Mesenchymal stem cell (in vitro differentiated cells and primary cell): ENCODE measurements at places on chromosomes 1 and 21.

GRCh38 chr21:45543710-45544448 lies 1.6 kb upstream of the SLC19A1 start:
- peaks cover 4% of the 10 kb centered on the region for H3K36me3 ChIP-seq
- H3K4me1 ChIP-seq: peaks cover 20% of the 10 kb centered on the region
- H3K4me3 ChIP-seq: no peak overlapping the region
- peaks cover 21% of the 10 kb centered on the region for H3K27me3 ChIP-seq

- H3K27ac ChIP-seq: peak overlapping the region; percentile 6
- DNase-seq: peak; percentile 78
- H3K27me3 ChIP-seq: no peaks in the 10 kb centered on the region
- no peak overlapping the region for H3K4me3 ChIP-seq
These were observed 8.1 kb downstream of the ARV1 start for GRCh38 chr1:230986976-230987375.

DNA sequence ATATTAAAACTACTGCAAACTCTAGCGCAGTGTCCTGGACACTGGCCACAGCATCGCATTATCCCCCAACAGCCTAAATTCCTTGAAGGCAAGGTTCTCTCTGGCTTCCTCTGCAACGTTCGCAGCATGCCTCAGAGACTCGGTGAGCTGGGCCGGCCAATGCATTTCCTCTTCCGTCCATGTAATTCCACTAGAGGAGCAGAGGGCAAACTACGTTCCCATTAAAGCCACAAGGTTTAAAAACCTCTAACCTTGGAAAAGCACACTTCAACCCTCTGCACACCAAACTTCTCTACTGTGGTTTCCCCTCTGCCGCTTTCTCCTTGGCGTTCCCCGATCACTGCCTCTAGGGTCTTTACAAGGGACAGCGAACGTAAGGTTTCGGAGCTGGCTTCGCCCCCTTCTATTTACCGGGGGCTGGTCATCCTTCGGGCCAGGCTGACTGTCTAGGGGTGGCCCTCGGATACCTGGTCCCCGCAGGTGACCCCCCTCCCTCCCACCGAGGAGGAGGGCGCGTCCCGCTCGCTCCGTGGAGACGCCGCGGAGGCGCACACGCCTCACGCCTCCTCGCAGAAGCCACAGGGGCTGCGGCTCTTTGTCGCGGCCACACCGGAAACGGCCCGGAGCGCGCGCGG lies 456 bp upstream of the SMYD2 start:
- DNase-seq: peak; percentile 61
- peak overlapping the region; percentile 95 for H3K27ac ChIP-seq
- H3K4me3 ChIP-seq: peak overlapping the region; percentile 87
- no peaks in the 10 kb centered on the region for H3K27me3 ChIP-seq
- H3K36me3 ChIP-seq: peaks cover 7% of the 10 kb centered on the region
- H3K4me1 ChIP-seq: peaks cover 9% of the 10 kb centered on the region

- no peaks in the 10 kb centered on the region for H3K27me3 ChIP-seq
- H3K36me3 ChIP-seq: no peaks in the 10 kb centered on the region
- no peak for DNase-seq
- H3K27ac ChIP-seq: no peak overlapping the region
- peaks cover 6% of the 10 kb centered on the region for H3K4me1 ChIP-seq
- no peak overlapping the region for H3K4me3 ChIP-seq
These were observed 7.9 kb downstream of the RNU5D-1 start for GRCh38 chr1:44723064-44723463.

DNA sequence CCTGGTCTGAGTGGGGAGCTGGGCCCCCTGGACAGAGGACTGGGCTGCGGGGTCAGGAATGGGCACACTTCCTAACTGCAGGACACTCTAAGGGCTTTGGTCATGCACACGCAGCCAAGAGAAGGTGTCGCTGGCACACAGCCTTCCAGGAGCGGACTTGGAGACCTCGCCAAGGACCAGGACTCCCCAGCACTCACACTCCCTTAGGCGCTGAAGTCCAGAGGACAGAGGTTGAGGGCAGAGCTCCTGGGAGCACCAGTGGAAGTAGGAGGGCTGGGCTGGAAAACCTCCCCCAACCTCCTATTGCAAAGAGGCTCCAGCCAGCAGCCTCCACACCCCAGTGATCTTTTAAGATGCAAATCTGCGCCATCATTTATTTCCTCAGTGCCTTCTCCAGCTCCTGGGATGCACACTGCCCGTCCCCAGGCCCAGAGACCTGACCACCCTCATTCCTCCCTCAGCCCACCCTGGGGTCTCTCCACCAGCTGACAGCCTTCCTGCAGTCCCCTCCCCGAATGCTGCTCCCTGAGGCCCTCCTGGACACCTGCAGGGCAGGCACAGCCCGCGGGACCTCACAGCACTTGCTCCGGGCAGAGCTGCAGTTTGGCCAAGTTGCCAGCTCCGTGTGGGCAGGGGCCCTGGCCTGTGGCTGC lies 3.0 kb downstream of the TSPEAR start:
- no peak overlapping the region for H3K4me3 ChIP-seq
- H3K4me1 ChIP-seq: peaks cover 18% of the 10 kb centered on the region
- no peak overlapping the region for H3K27ac ChIP-seq
- H3K36me3 ChIP-seq: no peaks in the 10 kb centered on the region
- DNase-seq: no peak

GRCh38 chr21:43341378-43342161 lies 85.4 kb downstream of the SIK1 start:
- no peaks in the 10 kb centered on the region for H3K36me3 ChIP-seq
- peaks cover 4% of the 10 kb centered on the region for H3K27me3 ChIP-seq
- H3K27ac ChIP-seq: peak overlapping the region; percentile 6
- DNase-seq: peak; percentile 40
- H3K4me1 ChIP-seq: peaks cover 47% of the 10 kb centered on the region

DNA sequence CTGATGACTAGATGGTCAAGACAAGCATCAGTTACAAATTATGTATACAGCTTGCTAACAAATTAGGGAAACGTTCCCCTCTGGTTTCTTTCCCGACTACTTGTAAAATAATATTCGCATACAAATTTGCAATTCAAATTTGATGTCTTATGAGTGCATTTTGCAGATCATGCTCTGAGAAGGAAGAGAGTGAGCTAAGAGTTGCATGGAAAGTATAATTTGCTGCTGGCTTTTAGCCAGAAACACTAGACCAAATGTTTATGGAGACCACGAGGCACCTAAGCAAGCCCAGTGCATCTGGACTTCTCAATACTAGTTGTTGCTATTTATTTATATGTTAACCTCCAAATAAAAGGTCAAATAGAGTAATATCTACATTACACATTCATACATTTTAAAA lies 216.0 kb downstream of the SMYD3 start:
- DNase-seq: no peak
- no peaks in the 10 kb centered on the region for H3K4me1 ChIP-seq
- no peak overlapping the region for H3K27ac ChIP-seq
- no peaks in the 10 kb centered on the region for H3K36me3 ChIP-seq
- no peaks in the 10 kb centered on the region for H3K27me3 ChIP-seq
- H3K4me3 ChIP-seq: no peak overlapping the region

- peaks cover 56% of the 10 kb centered on the region for H3K4me1 ChIP-seq
- DNase-seq: no peak
- peaks cover 21% of the 10 kb centered on the region for H3K36me3 ChIP-seq
- H3K27me3 ChIP-seq: no peaks in the 10 kb centered on the region
- no peak overlapping the region for H3K27ac ChIP-seq
These were observed 21.6 kb downstream of the LDLRAP1 start for GRCh38 chr1:25564777-25565574.

- peaks cover 15% of the 10 kb centered on the region for H3K4me1 ChIP-seq
- H3K27me3 ChIP-seq: no peaks in the 10 kb centered on the region
- DNase-seq: peak; percentile 36
- no peaks in the 10 kb centered on the region for H3K36me3 ChIP-seq
These were observed 1.8 kb downstream of the AGPAT3 start for GRCh38 chr21:43866659-43867331.

DNA sequence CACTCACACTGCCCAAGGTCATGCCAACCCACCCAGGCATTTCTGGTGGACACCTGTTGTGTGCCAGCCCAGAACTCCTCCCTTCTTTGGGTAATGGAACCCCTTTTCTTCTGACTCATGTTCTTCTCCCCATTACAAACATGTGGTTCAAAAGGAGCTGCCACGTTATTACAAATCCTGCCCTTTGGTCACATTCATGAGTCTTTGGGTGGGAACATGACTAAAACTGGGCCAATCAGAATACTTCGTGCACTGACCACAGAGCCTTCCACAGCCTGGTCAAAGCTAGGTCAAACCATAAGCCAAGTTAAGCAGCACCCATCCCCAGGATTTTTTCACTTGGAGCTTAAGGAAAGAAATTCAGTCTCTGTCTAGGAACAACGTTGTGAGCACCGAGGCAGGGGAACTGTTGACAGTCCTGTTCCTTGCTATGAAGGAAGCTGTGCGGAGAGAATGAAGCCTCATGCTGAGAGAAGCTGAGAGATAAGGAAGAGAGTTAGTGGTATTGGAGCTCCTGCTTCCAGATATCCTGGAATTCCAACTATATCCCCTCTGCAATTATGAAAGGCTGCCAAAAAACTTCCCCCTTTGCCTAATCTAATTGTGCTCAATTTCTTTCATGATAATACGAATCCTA lies 46.8 kb upstream of the DIPK1A start:
- no peaks in the 10 kb centered on the region for H3K4me1 ChIP-seq
- H3K4me3 ChIP-seq: no peak overlapping the region
- no peak for DNase-seq
- H3K27me3 ChIP-seq: peaks cover 17% of the 10 kb centered on the region
- no peaks in the 10 kb centered on the region for H3K36me3 ChIP-seq

GRCh38 chr21:31781737-31782136 lies 49.8 kb upstream of the SCAF4 start:
- no peak overlapping the region for H3K4me3 ChIP-seq
- no peaks in the 10 kb centered on the region for H3K27me3 ChIP-seq

- no peak overlapping the region for H3K4me3 ChIP-seq
- peaks cover 4% of the 10 kb centered on the region for H3K36me3 ChIP-seq
- peak overlapping the region; percentile 51 for H3K27ac ChIP-seq
- H3K4me1 ChIP-seq: no peaks in the 10 kb centered on the region
- no peak for DNase-seq
These were observed 42.3 kb downstream of the DUSP10 start for GRCh38 chr1:221699577-221699976.

- no peak for DNase-seq
- no peaks in the 10 kb centered on the region for H3K36me3 ChIP-seq
- H3K4me3 ChIP-seq: no peak overlapping the region
- H3K27ac ChIP-seq: no peak overlapping the region
These were observed 105.5 kb downstream of the RPE65 start for GRCh38 chr1:68344208-68344607.

DNA sequence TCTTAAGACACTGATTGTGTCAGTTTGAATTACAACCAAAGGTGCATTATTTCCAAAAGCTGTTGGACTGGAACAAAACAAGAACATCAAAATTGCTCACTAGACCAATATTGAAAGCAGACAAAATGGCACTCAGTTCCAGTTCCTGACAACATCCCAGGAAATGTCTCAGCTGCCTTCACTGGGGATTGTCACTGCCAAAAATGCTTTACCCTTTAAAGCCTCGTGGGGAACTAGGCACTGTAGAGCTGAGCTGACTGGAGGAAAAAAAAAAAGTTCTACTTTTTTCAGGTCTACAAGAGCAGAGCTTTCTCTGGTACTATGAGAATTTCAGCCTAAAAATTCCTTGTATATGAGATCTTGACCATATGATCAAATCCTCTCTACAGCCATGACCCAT lies 21.9 kb downstream of the GPR52 start:
- no peak overlapping the region for H3K4me3 ChIP-seq
- no peaks in the 10 kb centered on the region for H3K36me3 ChIP-seq
- H3K27me3 ChIP-seq: no peaks in the 10 kb centered on the region
- no peak for DNase-seq
- H3K4me1 ChIP-seq: no peaks in the 10 kb centered on the region

DNA sequence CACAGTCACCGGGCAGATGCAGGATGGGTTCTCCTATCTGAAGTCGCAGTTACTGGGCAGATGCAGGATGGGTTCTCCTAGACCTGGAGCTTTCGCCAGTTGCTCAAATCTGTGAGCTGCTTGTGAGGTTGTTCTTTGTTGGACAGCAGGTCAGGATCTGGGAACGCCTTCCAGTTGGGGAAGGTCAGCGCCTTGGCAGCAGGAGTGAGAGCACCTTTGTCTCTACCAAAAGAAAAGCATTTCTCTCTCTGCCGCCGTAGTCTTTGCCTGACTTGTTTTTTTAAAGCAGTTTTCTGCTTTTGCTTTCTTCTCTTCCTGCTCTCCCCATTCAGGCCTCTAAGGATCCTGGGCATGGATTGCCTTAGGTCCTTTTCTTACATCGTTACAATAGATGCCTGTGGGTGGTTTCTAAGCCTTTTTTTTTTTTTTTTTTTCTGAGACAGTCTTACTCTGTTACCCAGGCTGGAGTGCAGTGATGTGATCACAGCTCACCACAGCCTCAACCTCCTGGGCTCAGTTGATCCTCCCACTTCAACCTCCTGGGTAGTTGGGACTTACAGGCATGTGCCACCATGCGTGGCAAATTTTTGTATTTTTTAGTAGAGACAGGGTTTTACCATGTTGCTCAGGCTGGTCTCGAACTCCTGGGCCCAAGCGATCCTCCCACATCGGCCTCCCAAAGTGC lies 15.7 kb downstream of the PEX14 start:
- H3K27me3 ChIP-seq: no peaks in the 10 kb centered on the region
- peaks cover 4% of the 10 kb centered on the region for H3K4me1 ChIP-seq
- H3K4me3 ChIP-seq: no peak overlapping the region
- no peak for DNase-seq
- H3K27ac ChIP-seq: no peak overlapping the region
- H3K36me3 ChIP-seq: peaks cover 7% of the 10 kb centered on the region

DNA sequence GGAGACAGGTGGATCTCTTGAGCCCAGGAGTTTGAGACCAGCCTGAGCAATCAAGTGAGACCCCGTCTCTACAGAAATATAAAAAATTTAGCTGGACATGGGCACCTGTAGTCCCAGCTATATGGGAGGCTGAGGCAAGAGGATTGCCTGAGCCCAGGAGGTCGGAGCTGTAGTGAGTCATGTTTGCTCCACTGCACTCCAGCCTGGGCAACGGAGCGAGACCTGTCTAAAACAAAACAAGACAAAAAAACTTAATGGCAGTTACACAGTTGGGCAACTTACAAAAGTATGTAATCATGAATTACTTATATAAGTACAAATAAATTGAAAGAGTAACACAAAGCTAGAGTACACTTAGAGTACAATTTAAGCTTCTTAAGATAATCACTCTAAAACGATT lies 25.2 kb downstream of the RC3H1 start:
- H3K27me3 ChIP-seq: no peaks in the 10 kb centered on the region
- peaks cover 7% of the 10 kb centered on the region for H3K4me1 ChIP-seq
- no peak overlapping the region for H3K4me3 ChIP-seq
- H3K27ac ChIP-seq: peak overlapping the region; percentile 35
- H3K36me3 ChIP-seq: peaks cover 9% of the 10 kb centered on the region
- DNase-seq: no peak
